Activated CD4-positive, alpha-beta memory T cell treated with anti-CD3 and anti-CD28 coated beads, Interleukin-2, amount 10 ng/mL, durations not matched to agents 7 days and 5 days (primary cell): ENCODE measurements at places on chromosomes 12 and 14.

GRCh38 chr12:62522984-62523383 is 56.4 kb downstream of the MON2 start:
- peaks cover 24% of the 10 kb centered on the region for H3K36me3 ChIP-seq
- H3K4me3 ChIP-seq: no peak overlapping the region
- H3K27me3 ChIP-seq: no peaks in the 10 kb centered on the region
- DNase-seq: no peak
- H3K27ac ChIP-seq: no peak overlapping the region

DNA sequence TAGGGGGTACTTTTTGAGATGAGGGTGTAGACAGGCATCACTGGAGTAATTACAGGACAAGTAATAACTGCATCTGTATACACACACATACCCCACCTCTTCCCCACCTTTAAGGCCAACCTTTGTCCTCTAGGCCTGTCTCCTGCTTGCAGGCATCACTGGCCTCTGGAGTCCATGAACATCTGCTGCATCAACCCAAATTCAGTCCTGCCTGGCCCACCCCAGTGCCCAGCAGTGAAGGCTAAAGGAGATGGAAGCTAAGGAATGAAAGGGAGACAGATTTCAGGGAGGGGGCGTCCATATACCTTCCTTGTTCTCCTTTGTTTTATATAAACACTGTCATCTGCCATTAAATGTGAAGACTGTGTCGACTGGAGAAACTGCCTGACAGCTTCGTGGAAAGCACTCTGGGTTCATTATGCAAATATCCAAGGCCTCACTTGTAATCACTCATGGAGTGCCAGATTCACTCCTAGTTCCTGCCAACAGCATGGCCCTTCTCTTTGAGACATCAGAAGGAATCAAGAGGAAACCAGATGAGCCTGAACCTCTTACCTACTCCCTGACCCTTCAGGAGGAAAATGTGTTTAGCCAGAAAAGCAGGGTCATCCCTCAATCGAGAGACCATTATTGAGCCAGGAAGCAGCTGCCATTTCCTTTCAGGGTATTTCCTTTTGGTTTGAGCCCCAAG is 64.4 kb downstream of the SERPINA3 start:
- peaks cover 2% of the 10 kb centered on the region for H3K27me3 ChIP-seq
- DNase-seq: no peak
- H3K27ac ChIP-seq: no peak overlapping the region
- H3K4me1 ChIP-seq: no peaks in the 10 kb centered on the region
- no peak overlapping the region for H3K4me3 ChIP-seq

- peaks cover 25% of the 10 kb centered on the region for H3K4me1 ChIP-seq
- peaks cover 3% of the 10 kb centered on the region for H3K36me3 ChIP-seq
- H3K27me3 ChIP-seq: peaks cover 13% of the 10 kb centered on the region
- H3K27ac ChIP-seq: peak overlapping the region; percentile 82
- H3K4me3 ChIP-seq: peak overlapping the region; percentile 93
These were observed 482 bp upstream of the IFI27L2 start for GRCh38 chr14:94129758-94130414.

DNA sequence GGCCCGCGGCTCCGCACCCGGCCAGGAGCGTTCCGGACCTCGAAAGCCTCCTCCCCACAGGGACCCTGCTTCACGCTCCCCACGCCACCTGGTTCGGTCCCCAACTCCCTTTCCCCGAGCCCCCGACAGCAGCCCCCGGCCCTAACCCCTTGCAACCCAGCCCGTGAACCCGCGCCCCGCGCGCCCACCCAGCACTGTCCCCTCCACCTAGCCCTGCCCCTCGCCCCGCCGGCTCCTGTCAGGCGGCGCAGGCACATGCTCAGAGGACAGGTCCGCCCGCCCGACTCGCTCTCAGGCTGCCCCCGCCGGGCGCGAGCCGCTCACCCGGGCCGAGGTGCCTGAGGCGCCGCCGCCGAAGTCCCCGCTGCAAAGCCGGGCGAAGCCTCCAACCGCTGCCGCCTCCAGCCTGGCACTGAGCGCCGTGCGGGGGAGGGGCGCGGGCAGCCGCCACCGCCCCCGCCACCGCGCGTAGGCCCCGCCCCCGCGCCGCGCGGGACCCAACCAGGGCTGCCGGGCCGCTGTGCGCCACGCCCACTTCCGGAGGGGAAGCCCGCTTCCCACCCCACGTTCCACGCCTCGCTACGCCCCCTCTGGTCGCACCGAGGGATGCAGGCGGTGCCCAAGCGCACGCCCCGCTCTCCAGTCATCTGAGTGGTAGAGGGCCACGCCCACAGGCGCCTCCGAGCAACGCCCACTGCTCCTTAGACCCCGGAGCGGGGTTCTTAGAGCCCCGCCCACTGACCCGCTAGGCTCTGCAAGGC is at the start of gene CORO1C:
TSS of gene CORO1C (minus strand) at position 414 of the 761 bp plus-strand sequence. CDS start 30,200 bp downstream, outside the sequence.
- H3K4me3 ChIP-seq: peak within 1 kb of the TSS; percentile 93
- H3K4me1 ChIP-seq: peaks cover 35% of the 10 kb centered on the region
- H3K36me3 ChIP-seq: peaks cover 8% of the 10 kb centered on the region

DNA sequence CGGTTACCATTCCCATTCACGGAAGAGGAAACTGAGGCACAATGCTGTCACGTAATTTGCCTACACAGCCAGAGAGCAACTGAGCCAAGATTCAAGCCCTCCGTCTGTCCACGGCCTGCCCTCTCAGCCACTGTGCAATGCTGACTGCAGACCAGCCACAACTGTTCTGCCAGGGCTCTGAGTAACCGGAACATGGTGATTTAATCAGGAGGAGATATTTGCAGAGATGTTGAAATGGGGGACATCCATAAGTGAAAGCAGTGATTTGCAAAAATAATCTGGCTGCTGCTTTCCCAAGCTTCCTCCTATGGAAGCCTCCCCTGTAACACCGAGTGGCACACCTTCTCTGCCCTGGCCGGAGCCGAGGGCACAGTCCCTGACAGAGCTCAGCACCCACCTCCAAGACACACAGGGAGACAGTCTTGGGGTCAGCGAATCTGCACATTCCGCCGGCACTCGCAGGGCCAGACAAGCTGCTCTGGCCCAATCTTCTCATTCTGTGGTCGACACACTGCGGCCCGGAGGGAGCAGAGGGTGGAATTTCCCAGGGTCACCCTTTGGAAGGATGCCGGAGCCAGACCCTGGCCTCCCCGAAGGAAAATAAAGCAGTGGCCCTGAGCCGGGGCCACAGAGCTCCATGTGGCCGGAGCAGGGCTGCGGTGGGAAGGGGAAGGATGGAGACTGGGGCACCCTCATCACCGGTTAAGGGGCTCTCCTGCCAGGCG is 158.2 kb upstream of the DIO3 start:
- no peak for DNase-seq
- H3K4me1 ChIP-seq: no peaks in the 10 kb centered on the region
- H3K36me3 ChIP-seq: no peaks in the 10 kb centered on the region

DNA sequence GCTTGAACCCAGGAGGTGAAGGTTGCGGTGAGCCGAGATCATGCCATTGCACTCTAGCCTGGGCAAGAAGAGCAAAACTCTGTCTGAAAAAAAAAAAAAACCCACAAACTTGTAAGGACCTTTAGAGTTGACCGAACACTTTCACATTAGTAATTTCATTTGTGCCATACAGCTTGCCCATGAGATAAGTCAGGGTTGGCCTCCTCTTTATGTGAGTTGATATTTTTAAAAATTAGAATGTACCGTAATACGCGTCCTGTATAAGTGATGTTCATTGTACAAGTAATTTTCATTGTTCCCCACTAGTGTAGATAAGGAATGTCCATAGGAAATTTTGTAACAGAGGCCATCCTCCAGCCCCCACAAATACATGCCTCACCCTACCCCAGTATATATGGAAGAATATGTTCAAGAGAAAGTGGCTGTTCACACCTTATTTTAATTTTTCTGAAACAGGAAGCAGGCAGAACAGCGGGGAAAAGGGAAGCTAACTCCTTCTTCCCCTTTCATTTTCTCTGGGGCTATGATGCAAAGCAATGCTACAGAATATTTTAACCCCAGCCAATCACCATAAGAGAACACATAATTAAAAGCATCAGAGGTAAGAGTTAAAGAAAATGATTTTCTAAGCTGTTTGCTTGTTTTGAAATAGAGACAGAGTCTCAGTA is 31.9 kb upstream of the HIF1A start:
- no peak for DNase-seq
- peaks cover 78% of the 10 kb centered on the region for H3K4me1 ChIP-seq
- H3K27me3 ChIP-seq: no peaks in the 10 kb centered on the region
- peaks cover 16% of the 10 kb centered on the region for H3K36me3 ChIP-seq
- H3K4me3 ChIP-seq: peak overlapping the region; percentile 70
